Mesenchymal stem cell (in vitro differentiated cells and primary cell): ENCODE measurements at places on chromosomes 13 and 19.
A peak's percentile ranks its signal among the peaks of the same experiment; 100 is the strongest.

- DNase-seq = peak; percentile 3
Measured at GRCh38 chr13:93080587-93080986, 146.0 kb upstream of the GPC6 start.

DNA sequence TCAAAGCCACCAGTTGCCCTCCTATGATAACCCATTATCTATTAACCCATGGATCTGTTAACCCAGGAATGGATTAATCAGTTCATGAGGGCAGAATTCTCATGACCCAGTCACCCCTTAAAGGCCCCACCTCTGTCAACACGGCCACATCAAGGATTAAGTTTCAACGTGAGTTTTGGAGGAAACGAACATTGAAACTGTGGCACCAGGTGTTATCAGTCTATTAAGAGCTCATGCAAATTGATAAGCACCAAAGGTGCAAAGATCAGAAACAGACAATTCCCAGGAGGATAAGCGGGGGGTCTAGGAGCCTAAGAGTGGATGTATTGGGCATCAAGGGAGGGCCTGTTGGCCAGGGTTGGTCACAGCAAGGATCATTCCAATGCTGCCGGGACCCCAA lies 19.9 kb upstream of the ELAVL1 start:
- no peak for DNase-seq

GRCh38 chr13:51277928-51278327 lies 55.7 kb downstream of the FAM124A start:
- no peak for DNase-seq

DNA sequence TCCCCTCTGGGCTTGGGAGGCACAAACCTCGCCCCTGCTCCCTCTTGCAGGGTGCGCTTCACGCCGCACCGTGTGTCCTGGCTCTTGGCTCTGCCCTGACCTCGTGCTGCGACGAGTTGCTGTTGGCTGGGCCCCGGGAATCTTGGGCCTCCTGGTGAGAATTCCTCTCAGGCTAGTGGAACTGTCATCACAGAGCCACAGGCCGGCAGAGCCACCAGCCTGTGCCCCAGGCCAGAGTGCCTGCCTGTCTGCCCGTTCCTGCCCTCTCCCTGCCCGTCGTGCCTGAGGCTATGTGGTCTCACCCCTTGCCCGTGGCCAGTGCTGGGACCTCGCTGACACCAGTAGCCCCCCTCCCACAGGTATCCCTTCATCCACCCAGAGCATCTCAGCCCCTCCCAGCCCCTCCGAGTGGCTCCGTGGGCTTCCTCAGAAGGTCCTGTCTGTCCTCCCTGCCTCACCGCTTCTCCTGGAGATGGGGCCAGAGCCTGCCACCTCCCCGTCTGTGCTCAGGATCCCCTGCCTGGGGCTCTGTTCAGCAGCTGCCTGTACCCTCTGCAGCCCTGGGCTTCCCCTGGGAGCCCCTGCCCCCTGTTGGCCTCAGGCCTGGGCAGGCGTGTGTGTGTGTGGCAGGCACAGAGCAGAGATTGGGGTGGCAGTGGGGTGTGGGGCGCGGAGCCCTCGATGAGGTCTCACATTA lies 13.3 kb downstream of the NDUFB7 start:
- DNase-seq = no peak

DNA sequence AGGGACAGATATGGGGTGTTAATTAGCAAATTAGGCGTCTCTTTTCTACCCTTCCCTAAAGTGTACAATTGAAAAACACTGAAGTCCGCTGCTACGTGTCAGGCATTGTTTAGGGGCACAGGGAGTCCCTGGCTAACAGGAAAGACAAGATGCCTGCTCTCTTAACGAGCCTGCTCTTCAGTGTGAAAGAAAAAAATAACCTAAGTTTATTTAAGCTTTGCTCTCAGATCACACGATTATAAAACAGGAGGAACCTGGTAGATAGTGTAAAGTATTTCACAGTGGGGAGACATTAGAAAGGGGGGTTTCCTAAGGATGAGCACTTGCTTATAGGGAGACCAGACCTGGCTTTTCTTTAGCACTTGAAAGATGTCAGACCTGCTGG lies 38.7 kb downstream of the IGFL2 start:
- DNase-seq = no peak

- DNase-seq = no peak
Measured at GRCh38 chr13:50677258-50677657, 166.2 kb downstream of the DLEU7 start.

GRCh38 chr13:65677906-65678305 lies 1552.2 kb downstream of the PCDH9 start:
- DNase-seq = peak; percentile 18

GRCh38 chr13:26992951-26993719 lies 178.5 kb downstream of the USP12 start:
- no peak for DNase-seq

DNA sequence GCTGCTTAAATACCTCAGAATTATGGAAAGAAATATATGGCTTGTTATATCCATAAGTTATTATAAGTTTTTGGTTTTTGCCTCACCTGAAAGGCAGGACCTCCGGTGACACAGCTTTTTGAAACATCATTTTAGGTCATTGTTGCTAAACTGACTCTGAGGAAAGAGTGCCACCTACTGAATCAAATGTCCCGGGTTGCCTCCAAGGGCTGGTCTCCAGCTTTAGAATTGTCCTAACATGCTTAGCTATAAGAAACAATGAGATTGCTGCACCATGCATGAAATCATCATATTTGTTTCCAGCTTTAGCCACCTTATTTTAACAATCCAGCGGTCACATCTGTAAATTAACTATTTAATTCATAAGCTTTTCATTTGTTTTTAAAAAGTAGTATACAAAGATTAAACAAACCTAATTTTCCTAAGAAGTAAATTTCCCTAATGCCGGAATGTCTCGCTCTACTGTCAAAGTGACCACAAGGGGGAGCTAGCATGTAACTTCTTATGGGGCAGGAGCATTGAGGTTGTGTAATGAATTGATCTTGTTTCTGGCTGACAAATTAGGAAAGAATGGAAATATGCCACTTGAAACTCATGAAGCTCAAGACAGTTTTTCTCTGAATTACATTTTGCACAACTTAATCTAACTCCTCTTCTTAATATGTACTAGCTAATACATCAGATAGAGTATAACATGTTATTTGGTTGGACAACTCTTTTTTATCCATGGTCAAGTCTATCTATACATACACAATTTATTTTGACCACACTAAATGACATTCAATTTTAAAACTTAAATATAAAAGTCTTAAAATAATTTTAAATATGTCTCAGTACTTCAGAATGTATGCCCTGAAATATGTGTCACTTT lies 6.7 kb upstream of the PCDH17 start:
- DNase-seq = peak; percentile 79

- peak; percentile 58 for DNase-seq
Measured at GRCh38 chr19:2488942-2489731, 13.2 kb downstream of the GADD45B start.

- peak; percentile 43 for DNase-seq
Measured at GRCh38 chr13:38687246-38688229, 661 bp downstream of the FREM2 start.

DNA sequence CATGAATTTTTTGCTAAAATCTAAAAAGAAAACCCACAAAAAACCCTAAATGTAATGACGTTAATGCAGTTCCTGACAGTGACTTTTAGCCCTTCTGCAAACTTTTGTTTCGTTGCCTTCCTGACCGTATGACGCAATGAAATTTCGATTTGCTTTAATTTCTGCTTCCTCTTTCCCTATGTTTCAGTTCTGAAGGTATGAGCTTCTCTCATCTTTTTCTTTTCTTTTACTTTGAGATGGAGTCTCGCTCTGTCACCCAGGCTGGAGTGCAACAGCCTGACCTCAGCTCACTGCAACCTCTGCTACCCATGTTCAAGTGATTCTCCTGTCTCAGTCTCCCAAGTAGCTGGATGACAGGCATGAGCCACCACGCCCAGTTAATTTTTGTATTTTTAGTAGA lies 6.1 kb upstream of the LILRA5 start:
- no peak for DNase-seq

DNA sequence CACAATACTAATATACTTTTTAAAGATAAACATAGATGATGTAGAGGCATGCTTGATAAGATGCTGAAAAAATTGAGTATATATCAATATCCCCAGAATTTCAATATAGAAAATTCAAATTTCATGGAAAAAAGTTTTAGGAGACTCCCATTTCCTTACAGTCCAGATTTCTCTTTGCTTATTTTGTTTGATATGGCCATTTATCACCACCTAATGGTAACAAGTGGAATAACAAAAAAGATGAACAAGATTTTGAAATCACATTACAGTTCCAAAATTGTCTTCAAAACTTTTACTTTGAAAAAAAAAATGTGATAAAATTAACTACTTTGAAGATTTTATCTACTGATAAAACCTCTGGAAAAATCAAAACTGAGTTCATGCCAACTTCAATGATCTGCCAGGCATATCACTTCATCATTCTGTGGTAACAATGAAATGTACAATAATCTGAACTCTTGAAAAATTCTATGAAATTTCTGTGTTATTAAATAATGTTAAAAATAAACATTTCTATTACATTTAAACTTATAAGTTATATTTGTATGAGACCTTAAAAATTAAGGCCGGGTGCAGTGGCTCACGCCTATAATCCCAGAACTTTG lies 17.5 kb downstream of the MIPEP start:
- DNase-seq = peak; percentile 59

DNA sequence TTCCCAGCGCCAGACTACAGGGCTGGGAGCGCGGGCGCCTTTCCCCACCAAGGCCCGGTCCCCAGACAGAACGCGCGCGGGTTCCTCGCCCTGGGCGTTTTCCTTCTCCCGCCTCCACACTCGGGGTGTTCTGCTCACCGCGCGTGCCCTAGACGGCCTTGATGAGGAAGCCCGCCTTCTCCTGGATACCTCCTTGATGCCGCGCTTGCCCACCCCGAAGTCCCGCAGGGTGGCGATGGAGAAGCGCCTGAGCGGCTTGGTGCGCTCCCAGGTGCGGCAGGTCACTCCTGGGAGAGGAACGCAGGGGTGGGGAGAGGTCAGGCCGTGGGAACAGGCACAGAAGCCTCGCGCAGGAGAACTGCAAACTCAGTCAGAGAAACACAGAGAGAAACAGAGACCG lies 34.8 kb downstream of the CYP2B6 start:
- no peak for DNase-seq

GRCh38 chr13:24688950-24689349 lies 8.7 kb downstream of the ATP12A start:
- no peak for DNase-seq

DNA sequence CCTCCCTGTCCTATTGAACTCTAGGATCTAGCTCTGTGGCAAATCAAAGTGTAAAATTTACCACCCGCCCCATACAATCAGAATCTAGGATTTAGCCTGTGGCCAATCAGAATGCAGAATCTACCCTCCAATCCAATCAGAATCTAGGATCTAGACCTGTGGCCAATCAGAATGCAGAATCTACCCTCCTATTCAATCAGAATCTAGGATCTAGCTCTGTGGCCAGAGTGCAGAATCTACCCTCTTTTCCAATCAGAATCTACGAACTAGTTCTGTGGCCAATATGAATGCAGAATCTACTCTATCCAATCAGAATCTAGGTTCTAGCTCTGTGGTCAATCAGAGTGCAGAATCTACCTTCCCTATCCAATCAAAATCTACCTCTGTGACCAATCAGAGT lies 25.8 kb downstream of the PRKD2 start:
- no peak for DNase-seq

- no peak for DNase-seq
Measured at GRCh38 chr19:38559428-38560401, 58.0 kb downstream of the MAP4K1 start.

DNA sequence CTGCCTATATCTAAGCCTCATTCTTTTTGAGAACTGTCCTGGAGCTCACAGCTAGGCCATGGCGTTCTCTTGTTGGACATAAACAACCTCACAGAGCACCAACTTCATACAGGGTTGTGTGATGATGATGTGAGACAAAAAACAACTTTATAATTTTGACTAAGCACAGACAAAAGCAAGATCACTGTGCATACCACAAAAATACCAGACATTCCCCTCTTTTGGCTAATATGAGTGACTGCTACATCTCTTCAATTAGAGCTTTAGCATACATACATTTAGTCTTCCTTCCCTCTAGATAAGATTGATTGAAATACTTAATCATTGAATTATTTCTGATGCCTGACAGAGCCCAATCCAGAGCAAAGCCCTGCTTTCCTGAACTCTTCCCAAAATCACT lies 8.3 kb downstream of the MAB21L1 start:
- DNase-seq = no peak

DNA sequence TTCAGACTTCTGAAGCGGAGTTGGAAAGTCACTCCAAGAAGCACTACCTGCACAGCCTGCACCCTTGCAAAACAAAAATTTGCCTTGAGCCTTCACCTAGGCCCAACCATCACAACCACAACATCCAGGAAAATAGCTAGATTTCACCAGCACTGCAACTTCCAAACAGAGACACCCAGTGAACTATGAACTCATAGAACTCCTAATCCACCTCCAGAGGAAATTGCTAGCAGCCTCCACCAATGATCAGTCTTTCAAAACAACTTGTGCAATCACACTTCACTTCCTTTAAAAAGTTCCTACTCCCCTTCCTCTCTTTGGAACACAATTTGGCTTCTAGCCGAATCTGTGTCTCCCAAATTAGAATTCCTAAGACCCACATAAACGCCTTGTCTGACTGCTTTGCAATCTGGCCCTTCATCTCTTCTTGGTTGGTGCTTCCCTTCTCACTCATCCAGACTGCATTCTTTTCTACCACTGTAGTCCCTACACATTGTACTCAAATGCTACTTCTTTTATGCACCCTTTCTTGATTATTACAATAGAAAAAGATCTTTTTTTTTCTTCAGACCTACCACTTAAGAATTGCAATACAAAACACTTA lies 489.2 kb upstream of the ARGLU1 start:
- DNase-seq = no peak

DNA sequence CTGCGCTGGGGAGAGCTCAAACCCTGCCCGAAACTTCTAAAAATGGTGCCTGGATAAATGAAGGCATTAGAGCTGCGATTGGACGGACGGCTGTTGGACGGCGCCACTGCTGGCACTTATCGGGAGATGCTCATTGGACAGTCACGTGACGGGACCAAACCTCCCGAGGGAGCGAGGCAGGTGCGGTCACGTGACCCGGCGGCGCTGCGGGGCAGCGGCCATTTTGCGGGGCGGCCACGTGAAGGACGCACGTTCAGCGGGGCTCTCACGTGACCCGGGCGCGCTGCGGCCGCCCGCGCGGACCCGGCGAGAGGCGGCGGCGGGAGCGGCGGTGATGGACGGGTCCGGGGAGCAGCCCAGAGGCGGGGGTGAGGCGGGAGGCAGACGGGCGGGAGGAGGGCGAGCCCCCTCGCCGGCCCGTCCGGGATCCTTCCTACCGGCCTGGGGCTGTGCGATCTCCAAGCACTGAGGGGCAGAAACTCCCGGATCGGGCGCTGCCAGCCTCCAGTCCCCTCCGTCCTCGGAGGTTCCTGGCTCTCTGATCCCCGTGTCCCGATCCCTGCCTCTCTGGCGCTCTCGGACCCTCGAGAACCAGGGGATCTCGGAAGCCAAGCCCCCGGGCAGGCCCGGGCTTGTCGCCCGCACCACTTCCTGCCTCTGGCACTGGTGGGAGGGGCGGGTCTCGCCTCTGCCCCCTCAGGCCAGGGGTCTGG lies at the start of gene BAX:
Gene BAX (plus strand): TSS at position 281 of the 713 bp plus-strand sequence. CDS start 54 bp downstream, at position 335.
- DNase-seq = peak; percentile 92
